ENCODE measurements at places on chromosomes 7 and 10. TPM values are rescaled to one million over a fixed set of nuclear protein-coding genes. Genes with fewer than 3 reads are reported as not detected.

DNA sequence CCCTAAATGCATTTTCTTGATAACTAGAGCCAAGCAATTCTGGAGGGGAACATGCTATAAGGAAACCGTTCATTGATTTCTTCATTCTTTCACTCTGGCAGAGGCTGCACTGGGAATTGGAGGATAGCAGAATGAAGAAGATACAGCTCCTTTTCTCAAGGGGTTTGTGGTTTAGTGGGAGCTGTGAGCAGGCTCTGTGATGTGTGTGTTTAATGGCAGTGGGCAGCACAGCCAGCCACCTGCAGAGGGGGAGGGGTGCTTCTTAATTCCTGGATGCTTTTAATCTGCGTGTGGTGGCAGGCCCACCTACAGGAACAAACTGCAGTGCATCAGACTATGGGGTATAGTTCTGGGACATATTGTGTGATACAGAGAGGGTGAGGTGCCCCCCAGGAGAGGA lies 31.9 kb downstream of the RPS24 start:
- DNase-seq: no peak

DNA sequence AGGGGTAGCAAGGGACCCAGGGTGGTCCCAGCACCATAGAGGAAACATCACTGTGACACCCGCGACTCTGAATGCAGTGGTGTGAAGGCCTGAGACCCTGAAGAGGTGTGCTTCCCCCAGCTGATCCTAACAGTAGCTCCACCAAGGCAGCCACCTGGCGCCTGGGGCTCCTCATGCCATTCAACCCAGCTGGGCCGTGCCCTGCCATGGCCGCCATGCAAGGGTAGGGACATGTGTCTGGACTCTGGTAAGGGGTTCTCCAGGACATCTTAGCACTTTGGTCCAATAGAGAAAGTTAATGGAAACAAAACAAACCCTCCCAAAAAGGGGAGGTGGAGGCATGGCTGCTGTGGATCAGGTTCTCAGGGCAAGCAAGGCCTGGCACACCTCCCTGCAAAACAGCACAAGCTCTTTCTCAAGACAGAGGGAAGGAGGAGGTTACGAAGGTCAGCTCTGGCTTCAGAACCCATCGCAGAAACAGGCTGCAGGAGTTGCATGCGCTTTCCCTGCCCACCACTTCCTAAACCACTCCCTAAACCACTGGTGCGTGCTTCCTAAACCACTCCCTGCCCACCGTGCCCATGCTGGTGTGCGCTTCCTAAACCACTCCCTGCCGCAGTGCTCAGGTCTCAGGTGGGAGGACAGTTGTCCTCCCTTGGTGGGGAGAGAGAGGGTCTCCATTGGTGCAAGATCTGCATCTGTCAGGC lies 108.7 kb downstream of the LARP4B start:
- DNase-seq: no peak

DNA sequence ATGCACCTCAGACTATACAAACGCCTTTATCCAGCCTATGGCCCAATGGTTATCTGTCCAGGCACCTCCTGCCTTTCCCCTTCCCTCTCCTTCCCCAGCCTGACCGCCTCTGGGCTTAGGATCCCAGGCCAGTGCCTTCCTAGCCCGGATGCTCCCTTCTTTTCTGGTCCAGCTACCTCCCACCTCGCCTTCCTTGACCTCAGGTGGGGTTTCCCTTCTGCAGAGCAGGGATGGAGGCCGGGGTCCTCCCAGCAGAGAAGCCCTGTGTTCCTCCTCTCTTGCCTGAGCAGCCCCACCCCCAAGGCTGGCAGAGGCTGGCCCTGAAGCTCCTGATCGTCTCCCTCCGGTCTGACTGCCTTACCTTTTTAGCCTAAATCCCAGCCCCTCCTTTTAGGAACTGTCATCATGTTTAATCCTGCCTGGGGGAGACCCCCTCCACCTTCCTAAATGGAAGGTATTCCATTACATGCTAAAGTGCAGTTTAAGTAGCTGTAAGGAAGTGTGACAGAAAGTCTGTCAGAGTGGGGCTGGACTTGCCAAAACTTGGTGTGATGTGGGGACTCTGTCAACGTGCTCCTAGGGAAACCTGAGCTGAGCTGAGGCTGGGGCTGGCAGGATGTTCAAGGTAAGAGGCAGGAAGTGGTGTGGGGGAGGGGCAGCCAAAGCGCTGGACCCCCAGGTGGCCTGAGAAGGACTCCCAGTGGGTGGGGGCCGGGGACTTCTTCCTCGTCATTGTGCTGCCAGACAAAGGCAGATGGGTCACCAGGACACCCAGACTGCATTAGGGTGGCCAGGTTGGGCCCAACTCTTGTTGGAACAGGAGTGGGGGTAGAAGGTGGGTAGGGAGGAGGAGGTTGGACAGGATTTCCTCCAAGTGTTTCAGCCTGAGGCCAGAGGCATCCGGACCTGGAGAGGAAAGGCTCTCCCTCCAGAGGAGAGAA lies 39.5 kb downstream of the LBX1 start:
- no peak for DNase-seq

DNA sequence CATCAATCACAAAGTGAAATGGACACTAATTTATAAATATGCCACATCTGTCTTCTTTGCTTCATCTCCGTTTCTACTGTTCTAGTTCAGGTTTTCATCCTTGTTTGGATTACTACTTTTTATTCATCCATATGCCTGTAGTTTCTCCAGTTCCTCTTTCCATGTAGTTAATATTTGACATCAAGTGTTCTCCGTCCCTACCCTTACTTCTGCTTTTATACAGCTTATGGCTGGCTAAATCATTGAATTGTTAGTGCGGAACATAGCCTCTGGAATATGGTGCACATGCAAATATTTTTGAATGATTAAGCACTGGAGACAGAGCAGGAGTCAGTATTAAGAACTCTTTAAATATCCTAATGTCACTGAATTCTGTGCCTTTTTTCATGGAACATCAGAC lies 230.0 kb upstream of the PPP1R3A start:
- no peak for DNase-seq

DNA sequence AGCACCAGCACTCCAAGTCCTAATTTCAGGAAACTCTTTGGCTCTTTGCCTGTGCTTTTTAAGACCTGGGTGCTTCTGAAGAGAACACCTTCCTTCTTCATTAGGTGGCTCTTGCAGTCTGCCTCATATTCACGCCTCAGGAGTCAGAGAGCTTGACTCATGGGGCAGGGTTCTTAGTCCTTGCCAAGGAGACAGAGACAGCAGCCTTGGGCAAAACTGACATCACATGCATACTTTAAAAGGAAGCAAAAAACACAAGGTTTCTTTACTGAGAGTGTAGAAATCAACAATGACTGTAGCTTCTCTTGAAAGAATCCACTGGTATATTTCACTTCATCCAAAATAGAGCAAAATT lies 780.6 kb downstream of the INHBA start:
- DNase-seq: no peak

- no peak for DNase-seq
Measured at GRCh38 chr10:16016688-16017087, 156.4 kb upstream of the MINDY3 start.

DNA sequence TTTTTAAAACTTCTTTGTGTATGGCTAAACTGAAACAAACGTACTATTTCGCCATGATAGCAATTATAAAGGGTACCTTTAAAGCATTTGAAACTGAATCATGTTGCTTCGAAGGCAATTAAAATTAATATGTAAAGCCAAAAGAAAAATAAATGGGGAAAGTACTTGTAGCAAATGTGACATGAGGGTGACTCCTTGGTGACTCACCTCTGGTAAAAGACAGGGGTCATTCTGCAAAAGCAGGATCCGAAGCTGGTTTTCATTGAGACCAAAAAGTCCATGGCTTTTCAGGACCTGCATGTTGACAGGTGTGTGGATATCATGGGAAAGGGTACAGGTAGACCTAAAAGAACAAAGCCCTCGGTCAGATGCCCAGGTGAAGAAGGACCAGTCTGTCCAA lies 1.5 kb downstream of the ZC3HAV1L start:
- DNase-seq: no peak

MCM10 gene
- total RNA-seq: 0.10 TPM

ELOVL3 gene
- not detected for total RNA-seq

Measured in psoas muscle (tissue), 8 donors.